ENCODE measurements at places on chromosomes 2 and 18.

DNA sequence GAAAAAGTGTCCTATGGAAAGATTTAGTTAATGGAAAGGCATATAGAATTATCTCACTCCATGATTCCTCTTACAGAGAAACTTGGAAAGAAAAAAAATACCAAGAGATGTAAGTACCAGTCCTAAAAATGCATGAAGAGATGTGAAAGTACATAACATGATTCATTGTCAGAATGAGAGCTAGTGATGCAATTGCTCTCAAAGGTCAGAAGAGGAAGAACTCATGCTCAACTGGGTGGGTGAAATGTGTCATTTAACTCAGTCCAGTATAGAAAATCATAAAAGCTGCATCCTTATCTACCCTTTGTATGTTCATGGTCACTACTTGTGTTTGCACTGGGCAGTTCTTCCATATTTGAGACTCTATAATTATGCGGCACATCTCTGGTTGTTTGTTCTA lies 300.0 kb upstream of the PIK3C3 start:
- no peak for DNase-seq

GRCh38 chr18:29874519-29875098 lies 1167.9 kb downstream of the DSC3 start:
- DNase-seq = peak; percentile 1

DNA sequence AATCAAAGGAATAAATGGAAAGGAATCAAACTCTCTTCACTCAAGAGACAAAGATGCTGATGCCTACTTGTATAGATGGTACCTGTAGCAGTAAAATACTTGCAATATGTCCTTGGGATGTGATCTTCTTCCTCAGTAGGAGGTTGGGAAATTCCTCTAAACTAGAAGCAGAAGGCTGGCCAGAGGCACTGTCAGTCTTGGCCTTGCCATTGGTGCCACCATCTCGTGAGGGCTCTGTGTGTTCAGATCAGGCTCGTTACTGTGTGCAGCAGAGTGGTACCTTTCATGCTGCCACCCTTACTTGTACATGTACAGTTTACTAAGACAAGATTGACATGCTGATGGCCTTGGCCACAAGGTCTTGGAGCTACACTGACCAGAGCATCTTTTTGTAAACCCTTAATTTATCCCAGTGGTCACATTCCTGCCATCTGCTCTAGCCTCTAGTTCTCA lies 169.0 kb downstream of the MYCN start:
- no peak for DNase-seq

- no peak for DNase-seq
Observed at GRCh38 chr18:59159265-59159664, 19.6 kb downstream of the SEC11C start.

DNA sequence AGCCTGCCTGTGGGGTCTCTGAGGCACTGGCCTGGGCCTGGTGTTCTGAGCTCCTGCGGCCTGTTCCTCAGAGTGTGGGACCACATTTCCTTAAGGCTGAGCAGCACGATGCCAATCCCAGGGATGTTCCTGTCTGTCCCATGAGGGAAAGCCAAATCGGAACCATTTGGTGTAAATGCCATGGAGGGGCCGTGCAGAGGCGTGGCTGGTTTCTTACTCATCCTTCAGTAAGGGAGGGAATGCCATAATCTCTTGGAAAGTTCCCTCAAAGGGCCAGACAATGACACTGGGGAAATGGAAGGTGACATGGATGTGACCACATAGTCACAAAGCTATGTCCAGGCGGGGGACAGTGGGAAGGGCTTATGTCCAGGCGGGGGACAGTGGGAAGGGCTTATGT lies 14.4 kb upstream of the PTMA start:
- DNase-seq = no peak

DNA sequence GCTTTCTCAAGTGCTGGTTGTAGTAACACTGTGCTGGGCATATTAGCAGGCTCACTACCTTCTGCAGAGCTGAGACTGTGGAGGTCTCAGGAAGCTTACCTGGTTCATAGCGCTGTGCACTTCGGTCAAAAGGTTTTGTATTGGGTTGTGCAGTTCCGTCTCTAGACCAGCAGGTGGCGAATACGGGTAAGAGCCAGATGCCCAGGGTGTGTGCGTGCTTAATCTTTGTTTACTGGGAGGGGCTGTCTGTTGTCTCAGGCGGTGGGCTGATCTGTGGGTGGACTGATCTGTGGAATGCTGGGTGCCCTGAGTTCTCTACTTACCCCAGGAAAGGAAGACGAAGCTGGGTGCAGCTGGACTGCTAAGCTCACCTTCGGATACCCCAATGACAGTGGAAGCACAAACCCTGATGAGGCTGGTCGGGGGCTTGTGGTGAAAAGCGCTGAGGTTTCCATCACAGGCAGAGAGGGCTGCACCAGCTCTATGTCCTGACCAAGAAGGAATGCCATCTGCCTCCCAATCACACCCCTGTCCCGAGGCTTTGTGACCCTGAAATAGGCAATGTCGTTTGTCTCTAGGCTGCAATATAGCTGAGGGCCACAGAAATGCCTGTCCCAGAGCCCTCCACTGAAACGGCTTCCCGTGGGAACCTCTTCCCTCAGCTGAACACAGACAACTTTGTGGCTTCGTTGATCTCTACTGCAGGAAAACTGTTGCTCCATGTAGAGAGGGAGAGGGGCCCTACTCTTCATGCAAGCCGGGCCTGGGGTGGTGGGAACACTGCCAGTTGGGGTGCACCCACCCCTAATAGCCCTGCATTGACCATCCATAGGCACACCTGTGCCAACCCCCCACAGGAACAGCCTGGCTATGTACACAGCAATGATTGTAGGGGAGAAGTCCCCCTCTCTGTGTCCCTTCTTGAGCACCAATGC lies 45.9 kb upstream of the FAM117B start:
- peak; percentile 71 for DNase-seq

DNA sequence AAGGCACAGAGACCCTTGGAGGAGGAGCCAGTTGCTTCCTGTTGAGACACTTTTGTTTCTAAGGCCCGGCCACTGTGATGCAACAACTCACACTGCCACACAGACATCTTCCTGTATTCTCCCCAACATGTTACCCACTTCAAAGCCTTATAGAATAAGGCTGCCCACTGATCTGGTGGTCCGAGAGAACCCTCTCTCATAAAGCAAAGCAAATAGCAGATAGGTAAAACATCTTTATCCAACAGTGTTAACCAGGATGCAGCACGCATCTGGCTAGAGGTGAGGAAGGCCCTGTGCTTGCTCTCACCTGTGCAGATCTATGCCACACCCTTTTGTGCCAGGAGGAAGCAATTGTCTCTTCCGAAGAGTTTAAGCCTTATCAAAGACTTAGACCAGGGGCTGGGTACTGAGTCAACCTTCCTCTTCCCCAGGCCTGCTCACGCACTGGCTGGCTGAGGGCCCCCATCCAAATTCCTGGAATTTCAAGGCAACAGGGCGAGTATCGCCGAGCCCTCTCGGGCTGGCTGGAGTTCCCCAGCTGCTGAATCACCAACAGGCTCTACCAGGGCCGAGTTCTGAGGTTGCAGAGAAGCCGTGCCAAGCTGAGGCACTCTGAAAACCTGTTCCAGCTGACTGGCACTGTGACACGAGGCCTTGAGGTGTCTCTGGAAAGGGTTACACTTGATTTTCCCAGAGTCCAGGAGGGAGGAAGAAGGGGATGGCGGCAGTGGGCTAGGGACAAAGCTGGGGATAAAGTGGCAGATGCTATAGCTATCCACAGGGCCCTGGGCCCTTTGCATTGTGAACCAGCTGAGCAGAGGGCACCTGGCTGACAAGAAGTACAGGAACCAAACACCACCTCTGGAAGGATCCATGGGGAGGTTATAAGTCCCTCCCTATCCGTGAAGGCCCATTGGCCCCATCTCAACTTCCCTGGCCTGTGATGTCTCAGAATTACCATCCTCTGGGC lies 29.3 kb downstream of the TGFA start:
- no peak for DNase-seq

GRCh38 chr2:146123256-146123655 lies 1603.3 kb upstream of the ZEB2 start:
- peak; percentile 62 for DNase-seq

DNA sequence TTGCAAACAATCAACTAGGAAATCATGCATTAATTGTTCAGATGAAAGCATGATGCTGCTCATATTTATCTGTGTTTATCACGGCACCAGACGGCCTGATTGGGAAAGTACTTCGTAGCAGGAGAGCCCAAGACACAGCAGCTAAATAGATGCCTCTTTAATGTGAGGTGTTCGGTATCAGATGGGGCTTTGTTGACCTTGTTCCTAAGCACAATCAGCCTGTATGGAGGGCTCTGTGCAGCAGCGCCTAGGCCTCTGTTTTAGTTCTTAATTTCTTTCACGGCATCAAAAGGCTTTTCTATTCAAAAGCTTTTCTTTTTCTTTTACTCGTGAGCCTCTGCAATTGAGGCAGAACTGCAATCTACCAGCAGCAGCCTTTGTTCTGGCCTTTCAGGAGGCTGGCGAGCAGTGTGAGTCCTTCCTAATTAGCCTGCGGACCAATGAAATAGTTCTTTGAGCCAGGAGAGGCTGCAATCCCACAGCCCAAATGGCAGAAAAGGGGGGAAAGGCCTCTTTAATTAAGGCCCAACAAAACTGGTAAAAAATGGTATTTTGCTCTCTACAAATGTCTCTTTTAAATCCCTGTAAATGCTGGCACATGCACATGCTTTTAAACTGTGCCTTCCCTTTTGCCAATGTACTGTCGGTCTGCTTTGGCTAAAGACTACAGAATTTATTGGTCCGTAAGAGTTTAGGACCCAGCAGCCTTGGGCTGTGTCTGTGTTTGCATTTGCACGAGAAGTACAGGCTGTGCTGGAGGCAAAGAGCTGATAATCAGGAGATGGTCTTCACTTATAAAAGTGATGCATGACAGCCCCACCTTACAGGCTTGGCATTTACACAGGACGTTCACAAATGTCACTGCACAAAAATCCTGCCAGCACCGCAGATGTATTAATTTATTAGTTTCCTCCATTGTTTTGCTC lies 159.6 kb downstream of the RND3 start:
- no peak for DNase-seq

DNA sequence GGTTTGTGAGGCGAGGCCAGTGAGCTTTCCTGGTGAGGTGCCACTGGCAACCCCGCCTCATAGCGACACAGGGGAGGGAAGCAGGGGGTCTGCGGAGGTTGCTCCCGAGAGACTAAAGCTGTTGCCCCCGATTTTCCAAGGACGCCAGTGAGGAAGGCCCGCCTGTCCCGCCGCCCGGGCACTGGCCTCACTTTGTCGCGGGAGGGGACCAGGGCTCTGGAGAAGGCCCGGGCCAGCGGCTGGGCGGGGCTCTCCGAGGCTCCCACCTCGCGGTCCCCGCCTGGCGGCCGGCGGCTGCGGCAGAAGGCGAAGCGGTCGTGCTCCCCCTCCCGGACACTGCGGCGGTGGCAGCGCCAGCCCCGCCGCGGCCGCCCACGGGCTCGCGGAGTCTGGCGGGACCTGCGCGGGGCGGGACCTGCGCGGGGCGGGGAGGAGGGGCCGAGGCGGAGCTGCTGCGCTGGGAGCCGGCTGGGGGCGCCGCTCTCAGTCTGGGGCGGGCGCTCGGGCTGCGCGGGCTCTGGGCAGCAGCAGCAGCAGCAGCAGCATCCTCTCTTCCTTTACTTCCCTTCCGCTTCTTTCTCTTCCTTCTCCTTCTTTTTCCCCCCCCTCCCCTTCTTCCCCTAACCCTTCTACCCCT lies at the start of gene MAP2:
MAP2 (plus strand) TSS at position 486 of the 637 bp plus-strand sequence. CDS start 229,124 bp downstream, outside the sequence.
- peak; percentile 87 for DNase-seq

DNA sequence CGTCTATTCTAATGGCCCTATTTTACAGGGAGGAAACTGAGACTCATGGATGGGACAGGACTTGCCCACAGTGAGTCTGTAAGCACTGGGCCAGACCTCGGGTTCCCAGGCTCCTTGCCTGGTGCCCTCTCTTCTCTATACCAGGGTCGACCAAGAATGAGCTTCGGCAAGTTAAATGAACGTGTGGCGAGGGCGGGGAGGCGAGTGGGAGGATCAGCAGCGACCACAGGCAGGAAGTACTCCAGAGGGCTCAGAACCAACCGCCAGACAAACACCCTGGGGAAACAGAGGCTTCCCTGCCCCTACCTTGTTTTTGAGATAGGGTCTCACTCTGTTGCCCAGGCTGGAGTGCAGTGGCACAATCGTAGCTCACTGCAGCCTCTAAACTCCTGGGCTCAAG lies 177.7 kb upstream of the SMAD2 start:
- DNase-seq = no peak

GRCh38 chr2:102206666-102207341 lies 20.0 kb downstream of the IL1RL2 start:
- no peak for DNase-seq

DNA sequence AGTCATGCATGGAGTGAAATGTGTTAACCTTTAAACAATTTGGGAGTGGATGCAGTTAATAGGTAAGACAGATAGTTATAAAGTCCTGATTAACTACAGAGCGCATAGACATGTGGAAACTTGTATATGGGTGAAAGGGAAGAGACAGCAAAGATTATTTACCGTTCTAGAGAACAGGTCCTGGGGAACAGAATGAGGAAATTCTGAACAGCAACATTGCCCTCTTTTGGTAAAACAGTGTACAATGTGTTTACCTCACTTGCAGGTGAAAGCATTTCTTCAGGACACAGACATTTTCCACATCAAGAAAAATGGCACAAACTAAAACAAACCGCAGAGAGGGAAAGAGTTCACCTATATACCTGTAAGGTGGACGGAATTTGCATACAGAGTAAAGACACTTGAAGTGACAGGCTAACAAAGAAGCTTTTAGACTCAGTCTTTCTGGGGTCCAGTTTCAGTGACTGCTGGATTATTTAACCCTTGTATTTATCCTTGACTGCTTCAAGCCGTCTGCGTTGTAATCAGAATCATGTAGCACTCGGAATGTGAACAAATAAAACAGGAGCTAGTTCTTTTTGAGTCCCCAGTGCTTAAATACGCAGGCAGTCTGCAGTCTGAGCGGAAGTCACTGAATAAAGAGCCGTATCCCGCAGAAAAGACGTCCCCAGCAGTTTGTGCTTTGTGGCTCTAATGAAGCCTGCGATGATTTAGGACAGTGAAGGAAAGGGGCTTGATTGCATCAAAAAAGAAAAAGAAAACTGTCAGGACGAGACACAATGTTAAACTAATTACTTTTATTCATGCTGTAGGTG lies 364.8 kb upstream of the GALNT5 start:
- peak; percentile 60 for DNase-seq

DNA sequence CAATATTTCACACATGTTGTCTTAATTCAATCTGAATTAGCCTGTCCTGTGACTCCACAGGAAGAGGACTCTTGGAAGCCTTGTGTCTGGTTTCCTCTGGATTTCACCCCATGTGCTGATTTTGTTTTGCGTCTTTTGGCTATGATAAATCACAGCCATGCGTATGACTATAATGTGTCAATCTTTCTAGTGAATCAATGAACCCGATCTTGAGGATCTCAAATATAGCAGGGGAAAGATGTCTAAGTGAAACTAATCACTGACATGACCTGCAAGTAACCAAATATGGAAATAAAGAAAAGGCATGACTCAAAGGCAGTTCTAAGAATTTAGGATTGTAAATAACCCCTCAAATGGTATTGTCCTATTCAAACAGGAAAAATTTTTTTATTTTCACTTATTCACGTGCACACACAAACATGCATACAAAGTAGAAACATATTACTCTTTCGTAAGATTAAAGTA lies 8.2 kb downstream of the WDFY1 start:
- no peak for DNase-seq

DNA sequence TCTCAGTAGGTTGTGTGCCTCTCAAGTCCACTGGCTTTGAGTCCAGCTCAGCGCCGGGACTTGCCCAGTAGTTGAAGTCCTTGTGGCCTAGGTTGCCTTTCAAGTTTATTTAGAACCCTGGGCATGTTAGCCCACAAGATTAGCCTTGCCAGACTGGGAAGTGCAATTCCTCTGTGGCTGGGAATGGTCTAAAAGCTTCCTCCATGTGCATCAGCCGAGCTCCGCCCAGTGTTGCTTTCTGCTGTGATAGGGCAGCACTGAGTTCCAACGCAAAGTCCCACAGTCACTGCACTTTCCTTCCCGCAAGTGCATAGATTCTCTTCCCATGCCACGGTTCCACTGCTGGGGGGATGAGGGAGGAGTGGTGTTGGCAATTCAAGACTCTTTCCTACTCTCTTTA lies 308.9 kb upstream of the THUMPD2 start:
- no peak for DNase-seq
